Foreskin keratinocyte (primary cell): ENCODE measurements at places on chromosomes 7 and 10. TPM values are rescaled to one million over a fixed set of nuclear protein-coding genes. Genes with fewer than 3 reads are reported as not detected.

RPEL1 gene
- not detected in 2 replicates for total RNA-seq

FKBP6 gene
- total RNA-seq, result not detected in 2 replicates

GAD2 gene
- total RNA-seq, result not detected in 2 replicates

CHRM2 gene
- not detected in 2 replicates for total RNA-seq

CYP26A1 gene
- total RNA-seq, result not detected in 2 replicates

ADD3 gene
- 30.2 and 30.3 TPM in 2 replicates for total RNA-seq

RBP3 gene
- total RNA-seq, result not detected in 2 replicates

MPP7 gene
- 5.1 and 5.3 TPM in 2 replicates for total RNA-seq

AKR1B1 gene
- total RNA-seq, result 82.0 and 89.5 TPM in 2 replicates

MOGAT3 gene
- not detected in 2 replicates for total RNA-seq

FRAT1 gene
- total RNA-seq, result 0.95 and 1.0 TPM in 2 replicates

PTF1A gene
- not detected in 2 replicates for total RNA-seq

GLI3 gene
- total RNA-seq, result 6.9 and 8.3 TPM in 2 replicates

DNA sequence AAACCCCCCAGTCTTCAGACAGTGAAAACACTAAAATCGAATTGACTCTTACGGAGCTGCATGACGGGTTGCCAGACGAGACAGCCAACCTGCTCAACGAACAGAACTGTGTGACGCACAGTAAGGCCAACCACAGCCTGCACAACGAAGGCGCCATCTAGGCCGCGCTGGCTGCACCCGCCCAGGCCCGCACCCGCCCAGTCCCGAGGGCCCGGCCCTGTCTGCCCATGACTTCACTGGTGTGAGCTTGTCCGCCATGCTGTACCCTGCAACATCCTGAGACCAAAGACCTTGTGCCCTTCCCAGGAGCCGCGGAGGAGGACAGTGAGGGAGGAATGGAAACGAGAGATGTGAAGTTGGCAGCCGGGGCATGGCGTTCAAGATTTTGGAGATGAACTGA, 116.1 kb downstream of the NT5C2 start:
- DNase-seq, result no peak

DNA sequence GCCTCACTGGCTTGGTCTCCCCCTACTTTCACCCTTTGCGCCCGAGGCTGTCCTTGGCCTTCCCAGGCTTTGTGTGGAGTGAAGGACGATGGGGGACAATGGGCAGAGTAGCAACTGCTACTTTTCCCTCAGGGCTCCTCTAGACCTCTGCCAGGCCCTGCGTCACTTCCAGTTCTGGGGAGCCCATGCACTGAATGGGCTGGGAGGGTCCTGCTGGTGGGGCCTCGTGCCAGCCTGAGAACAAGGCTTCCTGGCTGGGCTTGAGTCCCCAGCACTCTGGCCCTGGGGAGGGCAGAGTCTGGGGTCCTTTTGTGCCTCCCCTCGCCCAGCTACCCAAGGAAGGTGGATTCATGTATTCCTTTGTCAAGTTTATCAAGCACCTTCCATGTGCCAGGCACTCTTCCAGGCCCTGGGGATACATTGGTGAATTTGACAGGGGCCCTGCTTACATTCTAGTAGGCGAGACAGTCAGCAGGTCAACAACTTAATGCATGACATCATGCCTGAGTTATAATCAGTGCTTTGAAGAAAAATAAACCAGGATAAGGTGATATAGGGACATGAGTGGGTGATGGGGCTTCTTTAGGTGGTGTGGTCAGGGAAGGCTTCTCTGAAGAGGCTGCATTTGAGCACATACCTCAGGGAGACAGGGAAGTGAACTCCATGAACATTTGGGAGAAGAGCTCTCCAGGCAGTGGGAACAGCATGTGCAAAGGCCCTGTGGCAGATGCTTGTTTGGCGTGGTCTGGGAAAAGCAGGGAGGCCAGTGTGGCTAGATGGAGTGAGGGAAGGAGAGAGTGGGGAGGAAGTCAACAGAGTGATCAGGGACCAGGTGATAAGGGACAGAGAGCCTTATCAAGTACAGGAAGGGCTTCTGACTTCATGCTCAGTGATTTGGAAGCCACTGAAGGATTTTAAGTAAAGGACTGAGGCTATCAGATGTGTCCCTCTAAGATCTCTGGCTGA, 14.1 kb downstream of the ZMIZ1 start:
- no peak for DNase-seq

DNA sequence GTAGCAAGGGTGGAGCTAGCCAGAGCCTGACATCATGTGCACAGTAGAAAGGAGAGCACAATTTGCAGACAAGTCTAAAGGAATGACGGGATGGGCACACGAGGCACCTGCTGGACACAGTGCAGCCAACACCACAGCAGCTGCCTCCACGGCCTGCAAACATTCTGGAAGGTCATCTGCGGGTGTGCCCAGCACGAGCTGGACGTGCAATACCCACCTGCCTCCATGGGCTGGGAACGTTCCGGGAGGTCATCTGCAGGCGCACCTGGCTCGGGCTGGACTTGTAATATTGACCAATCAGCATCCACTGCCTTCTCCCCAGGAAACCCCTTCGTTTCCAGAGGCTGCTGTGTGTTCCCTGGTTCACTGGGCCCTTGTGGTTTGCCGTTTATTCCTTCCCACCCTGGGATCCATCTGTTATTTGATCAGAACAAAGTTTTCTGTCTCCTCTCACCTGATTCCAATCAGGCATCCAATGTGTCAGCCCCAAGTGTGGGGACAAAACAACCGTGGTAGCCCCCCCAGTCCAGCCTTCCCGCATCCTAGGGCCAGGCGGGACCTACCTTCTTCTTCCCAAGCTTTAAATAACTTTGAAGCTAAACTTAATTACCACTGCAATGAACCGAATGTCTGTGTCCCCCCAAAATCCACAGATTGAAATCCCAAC, 243.4 kb upstream of the PPP2R2D start:
- no peak for DNase-seq

GRCh38 chr10:117107238-117107637, 30.8 kb downstream of the VAX1 start:
- DNase-seq, result no peak

DNA sequence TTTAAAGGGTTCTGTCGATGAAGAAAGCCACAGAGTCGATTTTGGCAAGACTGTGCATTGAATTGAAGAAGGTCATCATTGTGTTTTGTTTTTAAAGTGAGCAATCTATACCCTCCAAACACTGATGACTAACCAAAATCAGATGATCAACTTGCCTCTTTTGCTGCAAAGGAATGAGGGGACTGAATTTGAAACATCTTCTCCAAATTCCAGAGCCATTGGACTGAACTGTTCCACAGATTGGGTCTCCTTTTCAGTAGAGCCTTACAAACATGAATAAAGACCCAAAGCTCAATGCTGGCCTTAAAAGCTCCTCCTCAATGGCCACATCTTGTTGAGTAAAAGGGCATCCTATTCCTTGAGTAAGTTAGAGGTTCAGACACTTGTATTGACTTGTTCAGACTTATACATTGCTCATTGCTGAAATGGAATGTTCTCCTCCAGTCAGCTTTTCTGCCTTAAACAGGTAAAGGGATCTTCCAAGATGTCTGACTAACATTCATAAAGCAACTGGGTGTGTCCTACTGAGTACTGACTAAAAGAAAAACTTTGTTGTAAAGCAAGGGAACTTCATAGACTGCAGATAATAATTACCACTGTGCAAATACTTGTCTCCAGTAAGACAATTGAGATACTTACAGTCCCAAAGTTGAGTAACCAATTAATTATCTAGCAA, 630.6 kb downstream of the KCNMA1 start:
- DNase-seq, result peak; percentile 98

DNA sequence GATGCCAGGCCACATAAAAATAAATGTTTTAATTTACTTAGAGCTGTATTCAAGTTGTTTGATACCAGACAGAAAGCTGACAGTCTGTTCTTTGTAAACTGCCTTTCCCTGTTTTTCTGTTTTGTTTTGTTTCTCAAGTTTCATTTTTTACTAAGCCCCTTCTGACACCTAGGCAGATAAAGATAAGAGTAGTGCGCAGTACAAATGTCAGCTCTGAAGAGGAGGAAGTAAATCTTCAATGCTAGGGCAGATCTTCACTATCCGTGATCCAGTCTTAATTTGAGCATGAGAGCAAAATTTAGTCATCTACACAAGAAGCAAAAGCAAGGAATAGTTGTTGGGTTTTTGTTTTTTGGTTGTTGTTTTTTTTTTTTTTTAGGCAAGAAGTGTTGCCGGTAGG, 27.3 kb downstream of the MTURN start:
- no peak for DNase-seq

GRCh38 chr10:61390851-61391250, 62.3 kb downstream of the TMEM26 start:
- DNase-seq, result no peak

GRCh38 chr10:93464776-93465388, 17.3 kb downstream of the MYOF start:
- no peak for DNase-seq

- DNase-seq, result no peak
Observed at GRCh38 chr7:68107968-68108367, 1111.3 kb downstream of the TYW1 start.

GRCh38 chr7:22176791-22177412, 180.1 kb downstream of the RAPGEF5 start:
- peak; percentile 43 for DNase-seq

GRCh38 chr7:105874055-105874454, 2.3 kb downstream of the ATXN7L1 start:
- no peak for DNase-seq

DNA sequence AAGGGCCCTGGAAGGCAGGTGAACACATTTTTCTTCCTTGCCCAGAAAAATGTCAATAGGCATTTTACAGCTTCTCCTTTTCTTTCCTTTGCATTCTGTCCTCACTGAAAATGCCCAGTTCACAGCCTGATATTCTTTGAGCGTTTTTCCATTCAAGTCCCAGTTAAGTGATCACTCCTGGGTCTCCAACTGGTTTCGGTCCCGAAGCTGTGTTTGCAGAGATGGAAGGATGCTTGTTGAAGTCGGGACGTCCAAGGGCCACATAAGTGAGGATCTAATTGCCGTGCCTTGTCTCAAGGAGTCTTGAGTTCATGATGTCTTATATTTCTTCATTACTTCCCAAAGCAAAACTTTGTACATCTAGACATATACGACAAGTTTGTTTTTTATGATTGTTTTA, 208.7 kb upstream of the PRKCQ start:
- DNase-seq, result no peak

DNA sequence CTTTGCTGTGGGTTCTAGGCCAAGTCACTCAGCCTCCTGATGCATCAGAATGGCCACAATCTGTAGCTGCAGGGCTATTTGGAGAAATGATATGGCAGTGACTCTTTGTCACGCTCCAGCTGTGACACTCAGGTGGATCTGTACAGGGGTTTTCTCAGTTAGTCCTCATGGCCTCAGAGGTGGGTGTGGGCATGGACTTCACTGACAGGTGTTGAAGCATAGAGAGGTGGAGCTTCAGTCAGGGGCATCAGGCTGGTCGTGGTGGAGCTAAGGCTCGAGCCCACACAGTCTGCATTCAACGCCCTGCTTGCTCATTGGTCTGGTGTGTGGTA, 21.2 kb downstream of the PALD1 start:
- DNase-seq, result no peak

- no peak for DNase-seq
Observed at GRCh38 chr7:155234158-155234492, 63.6 kb upstream of the INSIG1 start.

DNA sequence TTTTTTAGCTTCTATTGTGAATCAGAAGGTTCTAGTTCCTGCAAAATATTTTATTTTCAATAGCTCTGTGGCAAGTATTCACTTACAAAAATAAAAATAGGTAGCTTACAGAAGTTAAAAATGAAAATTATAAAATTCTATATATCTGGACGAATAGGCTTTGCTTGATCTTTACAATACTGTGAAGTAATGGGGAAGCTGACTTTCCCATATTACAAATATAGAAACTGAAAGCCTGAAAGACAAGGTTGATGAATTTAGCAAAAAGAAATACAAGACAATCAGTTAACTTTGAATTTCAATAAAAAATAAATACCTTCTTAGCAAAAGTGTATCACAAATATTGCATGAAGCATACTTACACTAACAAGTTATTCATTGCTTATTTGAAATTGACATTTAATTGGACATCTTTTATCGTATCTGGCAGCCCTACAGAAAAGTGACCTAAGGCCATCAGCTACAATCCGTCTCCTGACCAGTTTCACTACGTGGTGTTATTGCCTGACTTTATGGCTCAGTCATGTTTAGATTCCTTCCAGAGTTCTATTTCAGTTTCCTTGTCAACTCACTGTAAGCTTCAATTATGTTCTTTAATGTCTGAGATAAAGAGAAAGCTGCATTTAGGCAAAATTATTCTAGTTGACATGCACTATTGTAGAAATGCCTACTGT, 310.5 kb upstream of the HGF start:
- no peak for DNase-seq

- no peak for DNase-seq
Observed at GRCh38 chr10:96125142-96125515, 5.0 kb upstream of the ZNF518A start.

GRCh38 chr10:92742331-92743228, 52.8 kb downstream of the HHEX start:
- DNase-seq, result no peak

DNA sequence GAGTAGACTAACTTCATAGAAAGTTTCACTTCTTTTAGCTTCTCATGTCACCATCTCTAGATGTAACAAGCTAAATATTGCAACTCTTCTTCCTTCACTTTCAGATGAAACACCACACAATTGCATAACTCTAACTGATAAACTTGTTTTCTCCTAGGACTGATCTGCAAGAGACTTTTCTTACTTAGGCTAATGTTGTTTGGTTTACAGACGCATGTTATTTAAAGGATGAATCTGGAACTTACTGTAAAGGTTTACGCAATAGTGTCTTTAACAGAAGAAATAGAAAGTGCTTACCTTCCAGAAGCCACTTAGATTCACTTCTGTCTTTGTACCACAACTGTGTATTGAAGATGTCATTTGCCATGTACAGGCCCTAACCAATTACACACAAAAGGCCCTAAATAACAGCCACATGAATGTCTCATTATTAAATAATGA, 22.1 kb upstream of the ZC3HAV1 start:
- no peak for DNase-seq

DNA sequence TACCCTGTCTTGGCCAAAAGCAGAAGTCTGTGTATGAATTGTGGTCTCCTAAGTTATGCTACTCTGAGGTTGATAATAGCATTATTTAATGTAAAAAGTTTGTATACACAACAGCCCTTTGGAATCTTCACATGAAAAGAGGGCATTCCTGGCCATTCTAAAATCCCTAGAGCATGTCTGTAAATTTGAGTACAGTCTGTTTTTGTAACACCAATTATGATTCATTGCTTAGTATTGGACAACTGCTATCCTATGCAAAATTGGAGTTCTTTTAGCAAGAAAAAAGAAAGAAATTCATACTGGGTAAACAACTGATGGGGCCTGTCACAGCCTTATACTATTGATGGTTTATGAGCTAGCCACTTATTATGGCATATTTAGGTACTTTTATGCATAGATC, 10.2 kb downstream of the CUTC start:
- DNase-seq, result no peak

GRCh38 chr7:1236132-1236661, 3.5 kb downstream of the UNCX start:
- no peak for DNase-seq

DNA sequence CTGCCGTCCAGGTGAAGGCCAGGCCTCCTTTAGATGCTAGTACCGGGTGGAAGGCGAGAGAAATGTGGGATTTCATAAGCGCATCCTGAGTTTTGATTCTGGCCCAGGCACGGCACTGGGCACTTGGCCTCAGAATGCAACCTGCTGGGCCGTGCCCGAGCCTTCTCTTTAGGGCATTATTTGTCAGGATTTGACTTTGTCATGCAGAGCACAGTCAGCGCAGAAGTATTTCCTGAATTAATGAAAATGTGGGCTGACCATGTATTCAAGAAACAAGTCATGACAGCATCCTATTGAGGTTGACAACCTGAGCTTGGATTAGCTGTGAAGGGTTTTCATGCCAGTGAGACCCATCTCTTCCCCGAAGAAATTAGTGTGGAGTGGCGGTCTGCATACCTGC, 34.4 kb downstream of the RCC1L start:
- peak; percentile 92 for DNase-seq
